ENCODE measurements at places on chromosomes 3 and 15. TPM values are rescaled to one million over a fixed set of nuclear protein-coding genes. Genes with fewer than 3 reads are reported as not detected.
A peak's percentile ranks its signal among the peaks of the same experiment; 100 is the strongest.

The LRRC3B gene
- not detected for total RNA-seq

The WNT7A gene
- 18.0 TPM for total RNA-seq

The GOLGB1 gene
- 45.7 TPM for total RNA-seq

The SLC12A1 gene
- total RNA-seq: not detected

The IMPG2 gene
- total RNA-seq: 0.81 TPM

DNA sequence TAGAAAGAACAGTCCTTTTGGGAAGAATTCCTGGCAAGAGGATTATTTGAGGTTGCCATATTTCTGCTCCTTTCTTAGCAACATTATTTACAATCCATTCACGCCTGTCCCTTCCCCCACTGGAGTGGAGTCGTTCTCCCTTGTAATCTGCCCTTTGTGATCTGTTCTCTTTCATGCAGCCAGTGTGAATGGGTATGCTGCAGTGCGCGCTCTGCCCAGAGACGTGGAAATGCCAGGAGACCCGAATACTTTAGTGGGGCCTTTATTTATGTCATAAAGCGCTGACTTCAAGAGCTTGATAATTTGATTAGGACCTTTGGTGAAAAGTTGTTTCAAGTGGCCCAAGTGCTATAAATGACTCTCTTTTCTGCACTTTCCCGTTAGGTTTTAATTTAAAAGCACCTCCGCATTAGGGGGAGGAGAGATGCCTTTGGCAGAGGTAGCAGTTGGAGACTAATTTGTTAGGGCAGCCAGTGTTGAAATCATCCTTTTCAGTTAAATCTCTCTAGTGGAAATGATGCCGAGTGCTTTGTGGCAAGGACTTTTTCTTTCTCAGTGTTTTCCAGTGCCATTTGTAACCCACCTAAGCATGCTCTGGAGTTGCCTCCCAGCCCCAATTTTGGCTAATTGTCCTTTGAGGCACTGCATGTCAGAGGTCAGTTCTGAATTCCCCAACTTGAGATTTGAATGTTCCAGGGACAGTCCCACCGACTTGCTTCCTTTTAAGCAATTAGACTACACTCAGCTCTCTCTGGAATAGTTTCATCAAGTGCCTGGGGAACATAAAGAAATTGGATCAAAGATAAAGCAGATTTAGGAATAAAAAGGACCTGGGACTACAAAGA lies 52.4 kb downstream of the PSMD6 start:
- peak overlapping the region; percentile 58 for H3K4me3 ChIP-seq
- H3K4me1 ChIP-seq: peaks cover 82% of the 10 kb centered on the region
- no peak for DNase-seq
- H3K27me3 ChIP-seq: no peaks in the 10 kb centered on the region

DNA sequence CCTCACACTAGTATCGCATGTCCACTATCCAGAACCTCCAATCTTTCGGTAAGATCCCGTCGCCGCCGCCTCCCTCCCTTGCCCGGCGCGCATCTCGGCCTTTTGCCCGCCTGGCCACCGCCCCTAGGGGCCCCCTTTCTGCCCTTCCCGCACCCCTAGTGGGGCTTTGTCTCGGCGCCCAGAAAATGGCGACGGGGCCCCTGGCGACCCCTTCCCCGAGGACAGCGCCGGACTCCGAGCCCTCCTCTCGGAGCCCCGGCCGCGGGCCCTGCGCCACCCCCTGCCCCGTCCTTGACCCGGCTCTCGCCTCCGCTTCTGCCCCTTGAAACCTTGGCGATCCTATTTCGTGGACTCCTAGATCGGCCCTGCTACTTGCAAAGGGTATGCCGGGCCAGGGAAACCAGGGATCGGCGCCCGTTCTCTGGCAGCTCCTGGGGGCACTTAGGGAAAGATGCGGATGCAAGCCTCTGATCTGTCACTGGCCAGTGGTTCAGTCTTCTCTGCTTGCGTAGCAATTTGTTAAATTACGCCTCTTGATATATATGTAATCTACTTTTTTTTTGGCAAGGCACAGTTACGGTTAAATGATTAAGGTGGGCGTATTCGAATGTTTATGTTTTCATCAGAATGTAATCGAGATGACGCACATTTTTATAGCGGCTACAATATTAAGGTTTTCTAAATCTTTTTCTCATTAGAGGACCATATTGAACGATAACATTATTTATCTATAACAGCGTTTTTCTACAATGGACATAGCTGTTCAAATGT lies 603 bp downstream of the EIF1B start:
- H3K4me1 ChIP-seq: peaks cover 32% of the 10 kb centered on the region
- H3K27me3 ChIP-seq: no peaks in the 10 kb centered on the region

DNA sequence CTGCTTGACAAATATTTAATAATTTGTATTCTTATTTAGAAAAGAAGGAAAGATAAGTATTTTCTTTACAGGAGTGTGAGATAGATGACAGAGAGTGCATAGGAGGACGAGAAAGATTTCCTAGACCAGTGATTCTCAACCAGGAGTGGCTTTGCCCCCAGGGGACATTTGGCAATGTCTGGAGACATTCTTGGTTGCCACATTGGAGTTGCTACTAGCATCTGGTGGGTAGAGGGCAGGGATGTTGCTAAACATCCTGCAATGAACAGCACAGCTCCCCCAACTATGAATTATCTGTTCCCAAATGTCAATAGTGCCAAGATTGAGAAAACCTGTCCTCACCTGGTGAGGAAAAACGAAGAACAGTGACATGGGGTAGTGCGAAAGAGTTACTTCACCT lies 30.8 kb upstream of the MINAR1 start:
- DNase-seq: no peak
- H3K27me3 ChIP-seq: no peaks in the 10 kb centered on the region
- H3K4me1 ChIP-seq: no peaks in the 10 kb centered on the region
- H3K27ac ChIP-seq: no peak overlapping the region
- H3K36me3 ChIP-seq: no peaks in the 10 kb centered on the region

The C3orf33 gene
- 3.1 TPM for total RNA-seq

DNA sequence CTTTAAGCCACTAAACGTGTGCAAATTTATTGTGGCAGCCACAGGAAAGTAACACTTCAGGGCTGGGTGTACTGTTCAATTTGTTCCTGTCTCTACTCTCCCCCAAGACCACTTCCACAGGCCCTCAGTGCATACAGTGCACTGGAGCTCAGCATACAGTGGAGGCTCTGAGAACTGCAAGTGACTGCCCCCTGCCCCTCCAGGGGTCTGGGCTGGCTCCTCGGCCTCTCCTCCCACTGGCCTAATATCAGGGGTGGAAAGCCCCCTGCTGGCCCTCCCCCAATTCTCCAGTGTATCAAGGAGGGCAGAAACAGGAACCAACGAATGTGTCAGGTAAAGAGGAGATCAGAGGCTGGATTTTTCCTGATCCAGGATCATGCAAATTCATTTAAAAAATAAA lies 19.9 kb upstream of the HEG1 start:
- no peaks in the 10 kb centered on the region for H3K36me3 ChIP-seq
- H3K4me1 ChIP-seq: no peaks in the 10 kb centered on the region
- no peaks in the 10 kb centered on the region for H3K27me3 ChIP-seq
- H3K4me3 ChIP-seq: no peak overlapping the region
- DNase-seq: no peak

DNA sequence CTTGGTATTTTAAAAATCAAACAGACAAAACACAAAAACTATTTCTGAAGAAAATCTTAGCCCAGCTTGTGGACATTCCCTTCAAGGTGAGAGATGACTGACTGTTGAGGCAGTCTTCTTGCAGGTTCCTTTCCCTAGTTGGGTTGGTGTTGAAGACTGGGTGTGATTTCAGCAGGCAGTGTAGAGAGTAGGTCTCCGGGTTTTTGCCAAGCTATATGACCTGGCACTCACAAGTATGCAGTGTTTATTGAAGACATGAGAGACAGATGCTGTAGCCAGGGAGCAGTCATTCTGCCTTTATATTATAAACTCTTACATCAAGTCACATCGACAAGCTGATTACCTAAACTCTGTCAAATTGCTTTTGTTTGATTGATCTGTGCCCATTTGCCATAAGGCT lies 17.5 kb downstream of the SENP8 start:
- H3K27ac ChIP-seq: no peak overlapping the region
- no peaks in the 10 kb centered on the region for H3K36me3 ChIP-seq
- no peak for DNase-seq
- no peaks in the 10 kb centered on the region for H3K27me3 ChIP-seq
- no peaks in the 10 kb centered on the region for H3K4me1 ChIP-seq
- no peak overlapping the region for H3K4me3 ChIP-seq

- no peak overlapping the region for H3K4me3 ChIP-seq
- peaks cover 11% of the 10 kb centered on the region for H3K4me1 ChIP-seq
Measured at GRCh38 chr3:128242818-128243601, 89.7 kb downstream of the EEFSEC start.

- no peaks in the 10 kb centered on the region for H3K36me3 ChIP-seq
- H3K4me1 ChIP-seq: peaks cover 27% of the 10 kb centered on the region
- no peak overlapping the region for H3K27ac ChIP-seq
- H3K27me3 ChIP-seq: no peaks in the 10 kb centered on the region
- no peak overlapping the region for H3K4me3 ChIP-seq
Measured at GRCh38 chr15:67746450-67746849, 78.9 kb upstream of the SKOR1 start.

DNA sequence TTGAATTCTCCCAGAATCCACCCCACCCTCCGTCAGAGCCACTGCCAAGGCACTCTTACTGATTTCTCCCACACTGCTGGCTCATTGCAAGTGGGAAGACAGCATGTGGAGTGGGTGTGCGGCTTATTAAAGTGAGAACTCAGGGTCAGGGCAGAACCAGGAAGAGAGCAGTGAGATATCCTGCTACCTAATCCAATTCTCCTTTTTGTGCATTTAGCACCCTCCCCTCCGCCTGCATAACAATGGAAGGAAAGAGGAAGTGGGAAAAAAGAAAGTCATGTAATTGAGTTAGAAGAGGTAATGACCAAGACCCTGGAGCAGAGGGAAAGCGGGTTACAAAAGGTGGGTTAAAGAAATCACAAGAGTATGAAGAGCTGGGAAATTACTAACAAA lies 27.8 kb upstream of the PIK3CB start:
- DNase-seq: no peak
- no peak overlapping the region for H3K4me3 ChIP-seq
- H3K36me3 ChIP-seq: no peaks in the 10 kb centered on the region
- H3K27ac ChIP-seq: no peak overlapping the region
- H3K4me1 ChIP-seq: no peaks in the 10 kb centered on the region
- H3K27me3 ChIP-seq: no peaks in the 10 kb centered on the region

DNA sequence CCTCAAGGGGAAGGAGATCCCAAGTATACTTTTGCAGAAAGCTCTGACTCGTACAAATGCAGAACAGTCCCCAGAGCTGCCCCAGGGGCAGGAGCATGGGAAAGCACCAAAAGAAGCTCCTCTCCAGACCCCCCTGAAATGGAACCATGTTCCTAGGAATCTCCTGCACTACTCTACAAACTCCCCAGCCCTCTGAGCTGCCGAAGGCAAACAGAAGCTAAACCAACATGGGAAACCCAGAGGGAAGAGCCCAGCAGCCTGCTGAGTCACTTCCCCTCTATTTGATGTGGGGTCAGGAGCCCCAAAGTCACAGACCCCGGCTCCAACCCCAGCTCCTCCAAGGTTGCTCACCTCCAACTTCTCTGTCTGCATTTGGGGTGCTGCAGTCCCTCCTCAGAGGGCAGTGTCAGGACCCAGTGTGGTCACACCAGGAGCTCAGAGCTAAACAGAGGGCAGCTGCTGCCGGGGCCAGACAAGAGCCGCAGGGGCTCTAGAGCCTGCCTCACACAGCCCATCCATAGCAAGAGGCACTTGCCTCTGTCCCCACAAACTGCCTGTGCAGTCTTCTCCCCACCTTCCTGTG lies 3.8 kb upstream of the PLXNA1 start:
- H3K27me3 ChIP-seq: no peaks in the 10 kb centered on the region
- peaks cover 11% of the 10 kb centered on the region for H3K4me1 ChIP-seq
- DNase-seq: no peak
- H3K27ac ChIP-seq: no peak overlapping the region
- no peak overlapping the region for H3K4me3 ChIP-seq

GRCh38 chr3:59374818-59375211 lies 325.0 kb upstream of the CFAP20DC start:
- H3K4me1 ChIP-seq: peaks cover 9% of the 10 kb centered on the region
- H3K27me3 ChIP-seq: no peaks in the 10 kb centered on the region
- no peak overlapping the region for H3K27ac ChIP-seq

DNA sequence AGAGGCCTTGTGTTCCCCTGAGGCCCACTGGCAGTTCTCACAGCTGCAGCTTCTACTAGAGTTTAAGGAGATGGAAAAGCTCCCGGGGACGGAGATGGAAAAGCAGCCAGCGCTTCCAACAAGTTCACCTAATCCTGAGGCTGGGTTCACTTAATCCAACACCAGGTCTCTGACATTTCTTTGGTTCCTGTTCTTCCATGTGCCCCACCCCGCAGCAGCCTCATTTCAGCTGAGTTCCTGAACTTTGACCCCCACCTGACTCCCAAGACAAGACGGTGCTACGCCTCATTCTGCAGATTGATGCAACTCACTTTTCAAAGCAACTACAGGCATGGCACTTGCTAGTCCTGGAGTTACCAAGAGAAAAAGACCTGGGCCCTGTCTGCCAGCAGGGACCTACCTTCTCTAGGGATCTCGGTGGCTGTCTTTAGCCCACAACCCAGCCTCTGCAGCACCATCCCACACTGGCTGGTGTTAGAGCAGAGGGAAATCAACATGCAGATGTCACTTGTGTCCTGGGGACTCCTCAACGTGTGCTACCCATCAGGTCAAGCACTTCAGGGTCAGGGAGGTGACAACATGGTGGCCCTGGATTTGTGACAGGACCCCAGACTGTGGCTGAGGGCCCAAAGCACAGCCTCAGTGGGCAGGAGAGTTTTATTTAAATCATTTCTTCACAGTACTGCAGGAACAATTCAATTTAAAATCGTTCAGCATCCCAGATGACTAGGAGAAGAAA lies 406.1 kb downstream of the VPS13C start:
- no peaks in the 10 kb centered on the region for H3K4me1 ChIP-seq
- no peak overlapping the region for H3K4me3 ChIP-seq
- no peak overlapping the region for H3K27ac ChIP-seq
- H3K36me3 ChIP-seq: no peaks in the 10 kb centered on the region

DNA sequence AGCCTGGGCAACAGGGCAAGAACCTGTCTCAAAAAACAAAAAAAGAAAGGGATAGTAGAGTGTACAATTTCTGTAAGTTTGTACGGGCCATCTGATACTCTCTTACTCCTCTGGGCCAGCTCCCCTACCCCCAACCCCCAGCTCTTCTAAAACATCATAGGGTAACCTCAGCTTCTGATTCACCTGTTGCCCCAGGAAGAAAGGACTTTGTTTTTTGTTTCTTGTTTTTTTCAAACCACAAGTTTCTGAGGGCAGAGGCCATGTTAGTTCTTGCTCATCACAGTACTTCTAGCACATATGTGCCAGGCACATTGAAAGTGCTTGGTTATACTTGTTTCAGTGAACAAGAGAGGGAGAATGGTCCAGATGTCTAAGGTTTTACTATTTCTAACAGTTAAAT lies 20.2 kb downstream of the ATOSA start:
- H3K36me3 ChIP-seq: peaks cover 13% of the 10 kb centered on the region
- H3K4me1 ChIP-seq: peaks cover 13% of the 10 kb centered on the region
- peak; percentile 37 for DNase-seq
- H3K27me3 ChIP-seq: no peaks in the 10 kb centered on the region
